Fibroblast of skin of left biceps (primary cell): ENCODE measurements at places on chromosomes 7 and 10.

DNA sequence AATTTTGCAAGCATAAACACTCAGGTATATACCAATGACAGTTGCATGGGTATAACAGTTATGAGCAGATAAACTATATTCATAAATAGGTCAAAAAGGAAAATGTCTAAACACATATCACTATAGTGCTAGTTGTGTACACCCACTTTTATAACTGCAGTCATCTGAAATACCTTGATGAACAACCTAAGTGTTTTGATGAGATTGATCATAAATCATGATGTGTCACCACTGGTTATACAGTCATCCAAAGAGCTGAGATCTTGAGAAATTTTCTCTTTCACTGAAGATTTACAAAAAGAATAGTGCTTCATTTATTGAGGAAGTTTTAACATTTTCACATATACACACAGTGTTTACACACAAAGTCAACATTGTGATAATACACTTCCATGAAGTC lies 78.6 kb upstream of the SLC25A13 start:
- DNase-seq: no peak

DNA sequence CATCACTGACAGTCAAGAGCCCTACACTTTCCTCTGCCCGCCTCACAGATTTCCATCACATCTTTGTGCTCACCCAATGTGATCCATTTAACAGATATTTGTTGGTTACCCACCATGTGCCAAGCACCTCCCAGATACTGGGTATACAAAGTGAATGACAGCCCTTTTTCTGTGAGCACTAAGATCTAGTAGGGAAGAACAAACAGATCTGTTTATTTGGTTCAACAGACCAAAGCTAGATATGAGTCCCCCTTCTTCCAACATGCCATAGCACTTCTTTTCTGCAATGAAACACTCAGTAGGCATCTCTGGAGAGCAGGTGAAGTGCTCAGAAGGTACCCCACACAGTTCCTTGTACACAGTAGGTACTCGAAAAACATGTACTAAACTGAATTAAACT lies 101.4 kb downstream of the HIPK2 start:
- DNase-seq: no peak

DNA sequence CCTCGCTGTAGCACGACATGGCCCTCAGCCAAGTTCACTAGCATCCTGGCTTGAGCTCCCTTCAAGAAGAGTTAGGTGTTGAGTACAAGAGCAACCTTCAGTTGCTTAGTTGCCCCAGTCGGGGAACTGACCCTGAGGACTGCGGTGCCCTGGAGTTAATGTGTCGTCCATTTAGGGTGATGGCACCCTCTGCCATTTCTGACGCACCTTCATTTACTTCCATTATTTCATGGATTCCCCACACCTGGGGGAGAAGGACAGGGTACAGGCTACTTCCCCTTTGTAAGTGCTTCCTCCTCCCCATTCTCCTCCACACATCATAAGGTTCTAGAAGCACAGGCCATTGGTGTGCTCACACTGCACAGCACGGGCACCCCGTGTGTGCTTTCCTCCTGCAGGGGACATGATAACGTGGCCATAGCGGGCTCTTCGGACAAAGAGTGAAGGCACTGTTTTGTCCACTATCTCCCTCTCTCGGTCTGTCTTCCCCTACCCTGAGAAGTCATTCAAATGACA lies 1.8 kb downstream of the ALOX5 start:
- DNase-seq: no peak

DNA sequence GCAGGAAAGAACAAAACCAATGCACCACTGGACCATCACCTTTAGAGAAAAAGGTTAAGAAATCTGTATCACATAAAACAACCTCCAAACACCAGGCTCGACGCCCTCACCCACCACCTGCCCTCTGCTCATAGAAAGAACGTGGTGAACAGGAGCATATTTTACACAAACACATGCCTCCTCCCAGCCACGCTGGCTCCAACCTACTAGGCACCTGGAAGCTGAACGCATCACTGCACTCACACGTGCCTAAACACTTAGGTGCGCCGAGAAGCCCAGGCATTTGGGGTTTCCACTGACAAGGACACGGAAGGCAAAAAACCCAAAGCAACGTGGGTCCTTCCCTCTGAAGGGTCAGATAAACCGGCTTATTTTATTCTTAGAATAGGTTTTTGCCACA lies 56.0 kb downstream of the PTPRN2 start:
- DNase-seq: no peak

- no peak for DNase-seq
Measured at GRCh38 chr10:43197834-43198681, 59.8 kb downstream of the CSGALNACT2 start.
